ENCODE measurements at places on chromosomes 1 and 21.

- DNase-seq = no peak
Observed at GRCh38 chr1:1407636-1408318, 684 bp upstream of the MRPL20 start.

- DNase-seq = no peak
Observed at GRCh38 chr21:42225571-42226155, 6.7 kb downstream of the ABCG1 start.

GRCh38 chr1:21837476-21837875, 25.4 kb downstream of the LDLRAD2 start:
- DNase-seq = no peak

DNA sequence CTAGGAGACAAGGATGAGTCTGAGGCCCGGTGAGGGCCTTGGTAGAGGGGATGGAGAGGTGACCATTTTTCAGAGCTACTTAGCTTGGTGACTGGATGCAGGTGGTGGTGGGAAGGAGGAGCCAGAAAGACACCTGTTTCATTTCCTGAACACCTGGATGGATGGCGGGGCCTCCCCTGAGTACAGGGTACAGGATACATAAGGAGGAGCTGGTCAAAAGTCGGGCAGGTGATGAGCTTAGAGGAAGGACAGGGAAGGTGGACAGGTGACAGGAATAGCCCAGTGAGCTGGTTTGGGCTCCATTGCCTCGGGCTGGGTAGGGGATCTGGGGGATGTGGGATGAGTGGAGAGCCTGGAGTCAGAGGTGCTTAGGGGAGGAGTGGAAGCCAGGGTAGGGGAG, 6.3 kb downstream of the FAAH start:
- DNase-seq = no peak

DNA sequence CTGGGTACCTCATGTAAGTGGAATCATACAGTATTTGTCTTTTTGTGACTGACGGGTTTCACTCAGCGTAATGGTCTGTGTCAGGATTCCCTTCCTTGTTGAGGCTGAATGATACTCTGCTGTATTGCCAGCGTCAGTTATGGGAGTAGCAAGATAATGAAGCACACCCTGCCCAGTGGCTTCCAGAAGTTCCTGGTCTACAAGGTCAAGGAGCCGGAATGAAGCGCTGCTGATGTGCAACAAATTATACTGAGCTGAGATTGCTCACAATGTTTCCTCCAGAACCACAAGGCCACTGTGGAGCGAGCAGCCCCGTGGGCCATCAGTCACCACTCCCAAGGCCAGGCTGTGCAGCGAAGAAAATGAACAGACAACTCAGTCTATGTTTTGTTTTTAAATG, 24.0 kb upstream of the TDRD10 start:
- DNase-seq = no peak

GRCh38 chr1:164310166-164310565, 248.8 kb upstream of the PBX1 start:
- no peak for DNase-seq

DNA sequence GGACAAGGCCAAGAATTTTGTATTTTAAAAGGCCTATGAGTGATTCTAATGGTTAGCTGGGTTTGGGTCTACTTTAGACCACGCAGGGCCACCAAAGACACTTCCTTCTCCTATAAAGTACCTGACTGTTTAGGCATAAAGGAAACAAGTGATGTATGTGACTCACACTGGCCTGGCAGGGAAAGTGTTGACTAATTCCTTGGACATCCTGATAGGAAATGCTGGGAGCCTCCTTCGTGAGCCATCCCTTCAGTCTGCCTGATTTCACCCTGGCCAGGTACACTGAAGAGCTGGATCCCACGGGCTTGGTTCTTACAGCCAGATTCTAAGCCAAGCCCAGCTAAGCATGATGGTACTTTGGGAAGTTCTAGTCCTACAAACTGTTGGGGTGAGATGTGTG, 100.5 kb upstream of the HMGB4 start:
- no peak for DNase-seq

DNA sequence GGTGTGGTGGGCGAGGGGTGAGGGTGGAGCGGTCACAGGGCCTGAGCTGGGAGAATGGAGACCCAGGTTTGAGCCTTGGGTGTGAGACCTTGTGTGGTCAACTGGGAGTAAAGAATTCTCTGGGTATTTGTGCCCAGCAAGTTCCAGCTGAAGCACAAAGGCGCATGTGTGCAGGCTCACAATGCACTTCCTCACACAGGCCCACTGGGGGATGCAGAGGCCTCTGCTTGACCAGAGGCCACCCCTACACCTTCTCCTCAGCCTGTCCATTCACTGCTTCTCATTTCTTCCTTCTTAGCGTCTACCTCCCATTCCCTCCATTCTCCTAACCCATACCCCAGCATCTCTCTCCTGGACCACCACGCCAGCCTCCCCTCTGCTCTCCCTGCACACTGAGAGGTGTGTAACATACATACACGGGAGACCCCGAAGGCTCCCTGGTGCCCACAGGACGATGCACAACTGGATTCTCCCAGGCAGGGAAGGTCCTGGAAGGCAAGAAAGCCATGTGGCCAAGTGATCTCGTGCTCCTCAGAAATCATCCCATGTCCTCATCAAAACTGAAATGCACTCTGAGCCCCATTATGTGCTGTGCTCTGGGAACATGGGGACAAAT, 12.3 kb upstream of the TTC39A start:
- no peak for DNase-seq

- DNase-seq = no peak
Observed at GRCh38 chr1:52479076-52479475, 73.8 kb downstream of the TUT4 start.

DNA sequence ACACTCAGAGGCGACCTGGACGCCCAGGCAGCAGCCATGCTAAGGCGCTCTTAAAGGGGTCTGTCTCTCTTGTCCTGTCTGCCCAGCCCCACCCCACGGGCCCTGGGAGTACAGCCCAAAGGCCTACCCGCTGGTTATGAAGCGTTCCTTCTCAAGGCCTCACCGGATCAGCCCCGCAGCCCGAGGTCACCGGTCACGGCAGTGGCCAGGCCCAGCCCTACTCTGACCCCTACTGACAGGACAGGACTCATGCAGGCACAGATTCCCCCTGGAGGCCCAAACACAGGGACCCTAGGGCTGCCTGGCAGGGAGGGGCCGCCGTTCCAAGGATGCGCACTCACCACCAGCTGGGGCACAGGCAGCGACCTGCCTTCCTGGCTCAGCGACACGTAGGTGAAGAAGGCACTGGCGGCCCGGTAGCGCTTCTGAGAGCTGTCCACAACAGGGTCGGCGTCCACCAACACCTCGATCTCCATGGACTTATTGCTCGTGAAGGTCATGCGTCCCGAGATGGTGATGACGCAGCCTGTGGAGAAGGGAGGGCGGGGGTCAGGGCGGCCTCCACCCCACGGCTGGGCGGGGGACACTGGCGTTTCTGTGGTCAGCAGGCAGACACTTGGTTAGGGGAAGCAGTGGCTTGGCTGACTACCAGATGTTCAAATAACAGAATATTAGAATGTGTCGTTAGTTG, 20.0 kb upstream of the GPR153 start:
- no peak for DNase-seq

- DNase-seq = no peak
Observed at GRCh38 chr1:58859769-58860485, 76.1 kb upstream of the JUN start.

- no peak for DNase-seq
Observed at GRCh38 chr21:41664881-41665765, 101.7 kb downstream of the RIPK4 start.

DNA sequence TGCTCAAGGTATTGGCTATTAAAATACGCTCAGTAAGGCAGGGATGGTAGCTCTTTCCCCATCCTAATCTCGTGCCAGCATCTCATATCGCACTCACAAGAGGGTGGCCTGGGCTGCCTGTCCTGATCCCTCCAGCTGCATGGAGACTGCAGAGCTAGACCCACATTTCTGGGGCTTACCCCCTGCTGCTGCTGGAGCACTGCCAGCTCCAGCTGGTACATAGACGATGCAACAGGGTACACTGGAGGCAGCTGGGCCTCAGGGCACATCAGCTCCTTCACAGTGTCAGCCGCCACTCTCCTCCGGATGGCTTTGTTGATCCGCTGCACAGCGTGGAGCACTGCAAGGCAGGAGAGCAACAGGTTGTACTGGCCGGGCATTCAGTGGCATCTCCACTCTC, 16.0 kb downstream of the IQGAP3 start:
- DNase-seq = no peak

GRCh38 chr1:55816456-55817426, 601.6 kb upstream of the USP24 start:
- DNase-seq = no peak

- no peak for DNase-seq
Observed at GRCh38 chr1:94119306-94119705, 1.6 kb downstream of the ABCA4 start.

DNA sequence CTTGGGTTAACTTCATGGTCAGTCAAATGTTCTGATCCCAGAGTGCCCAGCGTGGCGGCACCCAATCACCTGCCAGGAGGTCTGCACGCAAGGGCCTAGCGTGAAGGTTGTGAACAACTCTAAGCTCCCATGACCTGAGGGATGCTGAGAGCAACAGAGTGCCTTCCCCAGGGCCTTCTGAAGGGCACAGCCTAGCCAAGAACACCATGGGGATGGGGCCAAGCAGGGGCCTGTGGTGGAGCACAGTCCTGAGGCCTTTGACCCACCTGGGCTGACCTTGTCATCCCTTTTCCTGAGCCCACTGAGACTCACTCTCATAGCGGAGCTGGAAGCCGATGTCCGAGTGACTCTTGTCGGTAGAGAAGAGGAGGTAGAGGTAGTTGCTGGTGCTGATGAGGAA, 138.8 kb upstream of the HMGB4 start:
- DNase-seq = no peak

- DNase-seq = no peak
Observed at GRCh38 chr1:71068325-71069240, 12.3 kb downstream of the ZRANB2 start.

- no peak for DNase-seq
Observed at GRCh38 chr1:59436637-59437036, 139.7 kb downstream of the FGGY start.

DNA sequence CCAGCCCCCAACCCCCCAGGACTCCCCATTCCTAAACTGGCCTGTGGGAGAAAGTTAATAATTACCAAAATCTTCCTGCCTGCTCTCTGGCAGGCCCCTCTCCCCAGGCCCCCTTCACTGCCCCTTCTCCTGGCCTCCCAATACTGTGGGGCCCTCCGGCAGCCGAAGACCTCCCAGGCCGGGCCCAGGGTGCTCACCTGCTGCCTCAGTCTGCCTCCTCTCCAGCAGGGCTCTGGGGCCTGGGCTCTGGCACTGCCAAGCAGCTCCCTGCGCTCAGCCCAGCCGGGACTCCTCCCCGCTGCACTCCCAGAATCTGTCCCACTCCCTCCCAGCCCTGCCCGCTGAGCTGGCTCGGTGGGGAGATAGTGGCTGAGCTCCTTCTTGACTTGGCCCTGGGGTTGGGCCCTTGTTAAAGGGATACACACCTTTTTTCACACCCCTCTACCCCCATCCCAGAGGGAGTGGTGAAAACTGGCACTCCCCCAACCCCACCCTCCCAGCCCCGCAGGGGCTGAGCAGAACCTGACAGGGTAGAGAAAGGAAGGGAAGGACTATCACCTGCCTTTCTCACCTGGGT, at the start of gene S100A16:
Gene S100A16 (minus strand): TSS at position 383 of the 577 bp plus-strand sequence. CDS start 4,986 bp downstream, outside the sequence.
- DNase-seq = no peak

DNA sequence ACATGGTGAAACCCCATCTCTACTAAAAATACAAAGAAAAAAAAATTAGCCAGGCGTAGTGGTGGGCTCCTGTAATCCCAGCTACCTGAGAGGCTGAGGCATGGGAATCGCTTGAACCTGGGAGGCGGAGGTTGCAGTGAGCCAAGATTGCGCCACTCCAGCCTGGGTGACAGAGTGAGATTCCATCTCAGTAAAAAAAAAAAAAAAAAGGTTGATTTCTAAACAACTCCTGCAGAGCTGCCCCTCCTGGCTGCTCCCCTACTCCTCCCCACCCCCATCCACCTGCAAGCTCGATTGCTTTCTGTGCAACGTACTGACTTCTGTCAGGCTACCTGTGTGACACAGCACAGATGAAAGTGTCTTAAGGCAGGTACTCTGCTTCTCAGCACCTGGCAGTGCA, 13.3 kb downstream of the ETV3L start:
- DNase-seq = no peak

DNA sequence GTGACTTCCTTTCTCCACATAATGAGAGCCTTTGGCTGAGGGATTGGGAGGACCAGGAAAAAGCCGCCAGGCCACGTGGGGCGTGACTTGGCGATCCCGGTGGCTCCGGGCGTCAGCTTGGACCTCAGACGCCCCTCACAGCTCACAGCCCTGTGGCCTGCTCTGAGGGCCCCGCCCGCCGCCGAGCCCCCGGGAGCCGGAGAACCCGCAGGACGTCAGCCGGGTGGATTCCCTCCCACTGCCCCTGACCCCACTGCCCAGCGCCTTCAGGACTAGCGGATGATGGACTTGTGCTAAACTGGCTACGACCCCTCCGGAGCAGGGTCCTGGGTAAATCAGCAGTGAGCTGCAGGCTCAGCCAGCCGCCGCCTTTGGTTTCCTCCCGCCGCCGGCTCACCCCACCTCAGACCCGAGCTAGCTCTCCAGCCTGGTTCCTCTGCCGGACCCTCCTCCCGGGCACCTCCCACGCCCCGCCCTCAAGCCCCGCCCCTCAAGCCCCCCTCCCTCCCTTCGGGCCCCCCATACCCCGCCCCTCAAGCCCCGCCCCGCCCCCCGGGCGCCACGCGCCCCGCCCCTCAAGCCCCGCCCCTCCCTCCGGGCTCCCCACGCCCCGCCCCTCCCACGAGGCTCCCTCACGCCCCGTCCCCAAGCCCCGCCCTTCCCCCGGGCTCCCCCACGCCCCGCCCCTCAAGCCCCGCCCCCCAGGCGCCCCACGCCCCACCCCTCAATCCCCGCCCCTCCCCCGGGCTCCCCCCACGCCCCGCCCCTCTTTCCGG, 10.0 kb upstream of the FAAP20 start:
- peak; percentile 98 for DNase-seq

GRCh38 chr1:167052389-167052788, 37.8 kb downstream of the GPA33 start:
- DNase-seq = no peak

- DNase-seq = peak; percentile 49
Observed at GRCh38 chr1:16420424-16421118, 16.7 kb downstream of the SPATA21 start.

GRCh38 chr1:167223144-167224103, 2.7 kb downstream of the POU2F1 start:
- no peak for DNase-seq

DNA sequence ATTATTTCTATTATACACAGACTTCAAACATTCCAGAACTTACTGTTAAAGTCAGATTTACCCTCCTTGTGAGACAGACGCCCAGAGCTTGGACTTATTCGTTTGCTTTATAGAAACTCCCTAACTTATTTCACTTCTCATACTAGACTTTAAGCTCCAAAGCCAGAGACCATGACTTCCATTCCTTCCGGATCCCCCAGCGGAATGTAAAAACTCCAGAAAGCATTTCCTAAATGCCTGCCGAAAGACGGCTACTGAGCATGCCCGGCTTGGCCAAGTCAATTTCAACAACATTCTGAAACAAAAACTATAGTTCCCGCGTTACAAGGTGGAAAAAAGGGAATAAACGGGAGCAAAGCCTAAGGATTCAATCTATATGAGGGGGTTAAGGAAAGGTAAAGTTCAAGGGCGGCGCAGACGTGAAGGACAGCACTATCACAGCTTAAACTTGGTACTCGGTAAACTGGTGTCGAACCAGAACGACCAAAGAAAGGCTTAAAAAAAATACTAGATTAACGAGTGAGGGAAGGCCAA, 1.1 kb downstream of the USP48 start:
- no peak for DNase-seq

GRCh38 chr1:62676611-62677356, 11.4 kb downstream of the DOCK7 start:
- DNase-seq = no peak

Data from stimulated activated CD4-positive, alpha-beta T cell treated with anti-CD3 and anti-CD28 coated beads, TNF-alpha, amount 100 ng/mL, for 48 hours (primary cell).